ENCODE measurements at places on chromosomes 2 and 18.

DNA sequence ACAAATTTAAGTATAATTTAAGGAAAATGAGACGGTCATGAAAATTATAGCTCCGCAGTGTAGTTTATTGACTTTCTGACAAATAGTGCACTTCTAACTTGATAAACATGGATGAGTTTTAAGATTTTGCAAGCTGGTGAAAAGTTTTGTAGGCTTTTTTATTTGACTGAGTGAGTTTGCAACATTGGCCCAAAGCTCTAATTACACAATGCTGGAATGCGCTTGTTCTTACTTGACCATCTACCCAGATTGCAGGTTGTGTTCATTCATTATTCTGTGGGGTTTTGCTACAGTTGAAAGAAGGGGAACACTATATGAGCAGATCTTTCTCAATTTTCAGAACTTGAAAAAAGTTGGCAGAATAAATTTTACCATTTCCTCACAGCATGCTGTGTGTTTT, 13.5 kb downstream of the SPOPL start:
- DNase-seq, result no peak

DNA sequence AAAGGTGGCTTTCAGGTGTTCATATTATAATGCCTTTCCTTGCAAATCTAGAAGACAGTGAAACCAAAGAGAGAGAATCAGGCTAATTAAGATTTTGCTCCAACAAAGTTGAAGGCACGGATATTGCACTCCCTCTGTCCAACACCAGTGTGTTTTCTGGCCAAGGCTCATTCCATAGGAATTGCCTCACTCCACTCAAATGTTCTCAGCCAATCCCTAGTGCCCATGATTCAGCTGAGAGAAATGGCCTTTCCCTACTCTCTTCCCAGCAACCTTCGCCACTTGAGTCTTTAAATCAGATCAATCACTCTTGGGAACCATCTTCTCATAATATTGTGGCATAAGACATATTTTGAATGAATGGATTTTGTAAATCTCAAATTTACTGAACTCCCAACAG, 768.2 kb upstream of the ACVR2A start:
- DNase-seq, result no peak

DNA sequence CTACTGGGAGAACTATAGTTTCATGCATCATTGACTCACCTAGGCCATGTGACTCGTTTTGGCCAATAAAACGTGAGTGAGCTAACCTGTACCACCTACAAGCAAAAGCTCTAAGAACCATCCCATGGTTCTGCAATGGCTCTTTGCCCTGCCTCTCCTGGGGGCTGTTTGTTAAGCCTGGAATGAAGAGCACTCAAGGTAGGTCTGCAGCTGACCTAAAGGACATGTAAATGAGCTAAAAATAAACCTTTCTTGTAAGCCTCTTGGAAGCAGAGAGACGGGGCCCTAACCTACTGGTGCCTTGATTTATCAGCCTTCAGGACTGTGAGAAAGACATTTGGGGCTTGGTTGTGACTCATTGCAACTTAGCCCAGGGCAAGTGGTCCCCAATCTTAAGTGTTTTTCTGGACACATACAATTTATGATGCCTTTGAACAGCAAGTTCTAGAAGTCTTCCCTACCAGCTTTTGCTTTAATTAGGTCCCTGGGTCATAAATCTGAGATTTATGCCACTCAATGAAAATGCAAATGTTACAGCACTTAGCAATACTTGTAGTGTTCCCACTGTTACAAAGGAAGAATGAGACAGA, 107.4 kb downstream of the OSBPL6 start:
- no peak for DNase-seq

DNA sequence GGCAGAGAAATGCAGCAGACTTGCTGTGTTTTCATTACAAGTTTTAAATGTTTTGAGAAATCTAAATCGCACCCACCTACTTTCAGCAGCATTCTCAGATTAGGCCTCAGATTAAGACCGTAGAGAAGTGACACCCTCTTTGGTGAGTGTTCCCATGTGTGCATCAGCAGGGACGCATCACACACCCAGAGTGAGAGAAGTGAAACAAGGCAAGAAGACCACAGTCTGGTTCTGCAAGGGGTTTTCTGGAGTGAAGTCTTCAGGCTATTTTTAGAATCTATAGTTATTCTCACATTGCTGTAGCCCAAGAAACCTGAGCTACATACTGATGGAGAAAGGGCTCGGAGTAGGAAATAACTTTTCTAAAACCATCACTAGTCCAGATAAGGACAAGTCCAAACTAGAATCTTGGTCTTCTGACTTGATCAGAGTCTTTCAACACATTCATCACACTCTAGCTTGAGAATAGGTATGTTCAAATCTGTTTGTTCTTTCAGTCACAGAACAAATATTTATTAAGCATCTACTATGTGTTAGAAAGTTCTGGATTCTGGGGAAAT, 1216.6 kb upstream of the PIK3C3 start:
- no peak for DNase-seq

GRCh38 chr18:9619056-9619455, 4.7 kb upstream of the PPP4R1 start:
- DNase-seq, result no peak

DNA sequence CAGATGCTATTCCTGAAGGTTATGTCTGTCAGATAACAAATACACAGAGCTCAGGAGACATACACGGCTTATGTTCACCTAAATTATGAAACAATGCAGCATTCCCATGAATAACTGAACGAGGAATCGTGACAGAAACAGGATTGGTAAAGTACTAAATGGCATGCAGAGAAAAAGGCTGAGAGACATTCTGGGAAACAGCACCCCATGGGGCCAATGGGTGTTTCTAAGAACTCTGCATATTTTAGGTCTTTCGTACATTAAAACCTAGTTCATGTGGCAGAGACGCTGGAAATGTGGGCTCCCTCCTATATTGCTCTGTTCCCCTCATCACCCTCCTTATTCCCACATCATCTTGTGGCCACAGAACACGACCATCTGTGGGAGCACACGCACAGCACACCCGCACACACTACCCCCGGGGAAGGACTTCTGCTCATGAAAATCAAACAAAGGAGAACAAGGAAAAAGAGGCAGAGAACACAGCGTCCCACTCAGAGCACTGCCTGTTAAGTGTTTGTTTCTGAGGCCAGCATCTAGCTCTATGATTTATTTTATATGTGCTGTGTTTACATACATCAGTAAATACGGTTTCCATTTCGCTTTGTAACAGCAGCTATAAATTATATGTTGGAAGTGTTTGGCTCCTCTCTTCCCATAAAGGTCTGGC, 143.6 kb downstream of the AFF3 start:
- DNase-seq, result no peak

- DNase-seq, result no peak
These were observed 257.1 kb downstream of the MYO3B start for GRCh38 chr2:170434900-170435621.

DNA sequence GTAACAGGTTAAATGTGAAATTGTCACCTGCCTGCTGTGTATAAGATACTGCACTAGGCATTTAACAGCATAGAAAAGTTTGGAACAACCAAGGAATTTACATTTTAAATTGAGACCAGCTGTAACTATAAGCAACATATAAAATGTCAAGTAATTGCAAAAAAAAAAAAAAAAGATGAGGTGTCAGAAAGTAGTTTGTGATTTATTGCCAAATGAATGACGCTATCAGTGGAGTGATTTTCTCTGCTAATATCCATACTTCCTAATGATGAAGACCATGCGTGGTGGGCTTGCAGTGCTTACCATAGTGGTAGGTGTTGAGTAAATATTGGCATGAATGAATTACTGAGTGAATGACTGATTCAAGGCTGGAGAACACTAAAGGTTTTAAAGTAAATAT, 73.3 kb downstream of the OSBPL6 start:
- no peak for DNase-seq

DNA sequence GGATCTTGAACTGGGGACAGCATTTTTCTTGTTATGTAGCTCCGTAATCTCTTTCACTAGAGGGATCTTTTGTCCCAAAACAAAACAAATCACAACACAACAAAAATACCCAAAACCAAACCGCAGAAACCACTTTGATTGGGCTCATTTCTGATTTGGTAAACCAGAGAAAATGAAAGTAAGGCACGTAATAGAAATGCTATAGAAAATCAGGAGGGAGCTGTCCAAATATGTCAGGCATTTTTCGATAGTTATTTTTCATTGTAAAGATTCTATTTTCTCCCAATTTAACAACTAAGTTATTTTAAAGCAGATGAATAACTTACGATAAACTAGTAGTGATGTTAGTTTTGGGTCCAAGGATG, 406.5 kb downstream of the XIRP2 start:
- no peak for DNase-seq

GRCh38 chr2:102932501-102932900, 170.7 kb downstream of the TMEM182 start:
- no peak for DNase-seq

GRCh38 chr18:67485655-67486054, 30.9 kb downstream of the DSEL start:
- no peak for DNase-seq

DNA sequence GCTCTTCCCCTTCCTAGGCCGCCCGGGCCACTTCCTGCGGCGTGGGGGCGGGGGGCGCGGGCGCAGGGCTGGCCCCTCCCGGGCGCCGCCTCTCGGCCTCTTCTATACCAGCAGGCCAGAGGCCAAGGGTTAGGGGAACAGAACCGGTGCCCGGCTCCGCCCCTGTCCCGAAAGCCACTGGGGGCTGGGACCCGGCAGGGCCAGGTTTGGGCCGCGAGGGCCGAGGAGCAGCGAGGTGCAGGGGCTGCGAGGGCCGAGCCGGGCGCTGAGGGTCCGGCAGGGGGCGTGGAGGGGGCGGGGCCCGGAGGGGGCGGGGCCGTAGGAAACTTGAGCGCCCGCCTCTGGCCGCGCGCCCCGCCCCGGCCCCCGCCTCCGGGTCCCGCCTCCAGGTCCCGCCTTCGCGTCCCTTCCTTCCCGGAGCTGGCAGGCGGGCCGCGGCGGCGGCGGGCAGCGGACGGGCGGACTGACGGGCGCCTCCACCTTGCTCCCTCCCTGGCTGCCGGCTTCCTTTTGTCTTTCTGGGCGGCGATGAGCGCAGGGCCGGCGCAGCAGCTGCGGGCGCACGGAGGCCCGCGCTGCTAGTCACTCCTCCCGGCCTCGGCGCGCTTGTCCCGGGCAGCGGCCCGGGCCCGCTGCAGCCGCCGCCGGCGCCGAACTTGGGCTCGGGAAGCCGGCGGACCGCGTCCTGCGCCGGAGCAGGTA, at the start of gene HPCAL1:
TSS of gene HPCAL1 (plus strand) at position 426 of the 702 bp plus-strand sequence. CDS start 116,854 bp downstream, outside the sequence.
- DNase-seq, result peak; percentile 76

DNA sequence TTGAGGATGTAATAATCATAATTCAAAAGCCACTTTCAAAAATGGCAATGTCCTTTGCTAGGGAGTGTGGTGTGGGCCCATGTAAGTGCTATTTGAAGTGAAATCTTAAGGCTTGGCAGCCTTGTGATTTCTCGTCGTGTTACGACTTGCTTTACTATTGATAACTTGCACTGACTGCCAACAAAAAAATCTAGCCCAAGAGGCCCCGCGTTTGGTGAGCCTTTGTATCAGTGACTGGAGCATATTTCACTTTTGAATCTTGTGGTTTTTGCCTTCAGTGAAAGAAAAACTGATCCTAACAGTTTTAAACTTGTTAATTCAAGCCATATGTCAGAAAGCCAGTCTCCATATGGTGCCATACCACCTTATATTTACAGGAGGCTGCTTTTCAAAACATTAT, 248.0 kb downstream of the TMEM182 start:
- no peak for DNase-seq

GRCh38 chr18:7803956-7804469, 236.9 kb downstream of the PTPRM start:
- DNase-seq, result no peak

DNA sequence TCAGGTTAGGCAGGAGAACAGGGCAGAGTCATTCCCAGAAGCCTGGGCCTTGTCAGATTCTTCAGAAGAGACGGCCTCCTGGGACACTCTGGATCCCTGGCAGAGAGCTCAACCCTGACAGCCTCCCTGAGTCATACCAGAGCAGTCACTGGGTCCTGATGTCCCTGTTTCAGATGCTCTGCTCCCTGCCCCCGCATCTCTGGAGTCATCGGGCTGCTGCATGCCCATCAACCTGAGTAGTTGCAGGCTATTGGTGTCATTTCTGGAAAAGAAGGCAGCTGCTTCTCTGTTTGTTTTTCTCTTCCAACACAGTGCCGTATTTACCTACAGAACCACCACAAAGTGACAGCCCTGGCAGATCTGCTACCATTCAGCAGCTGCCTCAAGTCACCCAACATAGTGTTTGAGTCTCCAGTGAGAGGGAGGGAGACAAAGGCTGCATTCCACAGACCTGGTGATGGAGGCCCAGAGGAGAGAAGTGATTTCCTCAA, 145.1 kb downstream of the B3GNT2 start:
- no peak for DNase-seq

DNA sequence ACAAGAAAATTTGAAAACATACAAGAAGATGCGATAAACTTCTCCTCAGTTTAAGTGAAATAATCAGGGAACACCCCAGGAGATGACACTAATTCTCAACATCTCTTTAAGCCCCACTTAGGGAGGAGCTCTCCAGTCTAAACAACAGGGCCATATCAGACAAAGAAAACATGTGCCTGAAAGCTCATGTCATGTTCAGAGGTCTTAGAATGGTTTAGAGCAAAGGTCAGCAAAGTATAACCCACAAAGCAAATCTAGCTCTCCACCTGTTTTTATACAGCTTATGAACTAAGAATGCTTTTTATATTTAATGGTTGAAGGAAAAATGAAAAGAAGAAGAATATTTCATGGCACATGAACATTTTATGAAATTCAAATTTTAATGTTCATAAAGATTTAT, 155.6 kb upstream of the NOL4 start:
- no peak for DNase-seq

DNA sequence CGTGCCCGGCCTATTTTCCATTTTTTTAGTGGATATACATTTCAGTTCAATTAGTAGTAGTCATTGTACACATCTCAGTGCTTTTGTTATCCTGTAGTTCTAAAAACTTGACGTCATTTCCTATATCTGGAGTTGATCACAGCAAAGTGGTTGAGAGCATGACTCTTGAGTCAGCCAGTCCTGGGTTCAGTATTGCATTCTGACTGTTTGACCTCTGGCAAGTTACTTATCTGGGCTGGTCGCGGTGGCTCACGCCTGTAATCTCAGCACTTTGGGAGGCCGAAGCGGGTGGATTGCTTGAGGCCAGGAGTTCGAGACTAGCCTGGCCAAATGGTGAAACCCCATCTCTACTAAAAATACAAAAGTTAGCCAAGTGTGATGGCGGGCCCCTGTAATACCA, 50.4 kb upstream of the PPM1B start:
- no peak for DNase-seq

DNA sequence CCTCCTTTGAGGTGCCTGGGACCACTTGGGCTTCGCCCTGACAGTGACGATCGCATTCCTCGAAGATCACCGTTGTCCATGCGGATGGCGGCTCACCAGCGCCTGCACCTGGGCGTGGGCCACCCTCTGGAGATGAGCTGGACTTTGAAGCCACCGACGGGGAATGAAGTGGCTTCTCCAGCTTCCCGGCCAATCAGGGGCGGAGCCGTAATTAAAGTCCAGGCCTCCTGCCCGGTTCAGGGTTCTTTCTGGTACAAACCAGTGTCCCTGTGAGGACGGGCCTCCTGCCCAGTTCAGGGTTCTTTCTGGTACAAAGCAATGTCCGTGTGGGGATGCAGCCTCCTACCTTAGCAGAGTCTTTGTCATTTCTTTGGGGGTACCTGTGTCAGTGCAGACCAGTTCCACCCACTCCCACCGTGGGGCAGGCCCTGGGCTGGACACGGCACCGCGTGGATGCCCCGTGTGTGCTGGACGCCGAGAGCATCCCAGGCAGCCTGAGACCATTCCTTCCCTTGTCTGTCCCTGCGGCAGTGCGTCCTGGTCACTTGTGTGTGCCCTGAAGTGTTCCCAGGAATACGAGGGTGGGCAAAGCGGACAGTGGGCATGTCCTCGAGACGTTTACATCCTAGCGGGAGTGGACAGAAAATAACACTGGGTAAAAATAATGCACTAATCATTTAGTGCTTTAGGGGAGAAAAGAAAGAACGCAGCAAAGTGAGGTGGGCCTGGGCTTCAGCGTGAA, 55.0 kb downstream of the KCNG2 start:
- no peak for DNase-seq

Measured in CD4-positive, alpha-beta T cell (primary cell).